ENCODE measurements at places on chromosomes 4 and X.

DNA sequence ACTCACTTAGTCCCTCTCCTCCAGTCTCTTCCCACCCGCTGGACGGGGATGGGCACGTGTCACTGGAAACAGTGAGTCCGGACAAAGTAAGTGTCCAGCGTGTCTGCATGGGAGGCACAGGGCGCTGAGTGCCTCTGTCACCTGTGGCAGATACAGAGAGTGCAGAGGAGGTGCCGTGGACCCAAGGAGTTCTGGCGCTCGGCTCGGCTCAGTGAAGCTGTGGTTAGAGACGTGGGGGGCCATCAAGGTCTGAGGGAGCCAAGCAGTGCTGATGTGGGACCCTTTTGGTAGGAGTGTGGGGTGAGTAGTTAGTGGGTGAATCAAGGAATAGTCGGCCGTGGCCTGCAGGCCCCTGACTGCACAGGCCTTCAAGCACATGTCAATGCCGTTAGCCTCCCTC is 40.1 kb upstream of the MSANTD1 start:
- DNase-seq: no peak

- DNase-seq: peak; percentile 74
Observed at GRCh38 chrX:134186362-134187121, 50.4 kb upstream of the CCDC160 start.

- no peak for DNase-seq
Observed at GRCh38 chr4:143653031-143653430, 47.4 kb downstream of the FREM3 start.

- DNase-seq: no peak
Observed at GRCh38 chr4:75723163-75724065, 963 bp upstream of the USO1 start.

DNA sequence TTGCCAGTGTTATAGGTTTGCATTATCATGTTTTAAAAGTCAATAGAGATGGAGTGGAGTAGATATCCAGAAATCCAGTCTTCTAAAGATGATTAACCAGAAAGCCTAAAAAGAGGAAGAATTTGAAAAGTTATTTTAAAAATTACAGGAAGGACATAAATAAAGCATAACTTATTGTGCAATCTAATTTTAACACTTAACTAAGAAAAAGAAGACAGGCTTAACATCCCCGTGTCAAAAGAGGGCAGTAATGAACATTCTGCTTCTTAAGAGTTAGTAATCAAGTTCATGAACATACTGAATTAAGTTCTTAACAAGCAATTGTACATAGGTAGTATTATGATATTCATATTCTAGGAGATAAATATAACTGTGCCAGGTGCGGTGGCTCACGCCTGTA is 39.3 kb downstream of the ELF2 start:
- no peak for DNase-seq

GRCh38 chr4:139022835-139023234 is 7.3 kb downstream of the NOCT start:
- DNase-seq: no peak

GRCh38 chr4:94370533-94371254 is 28.1 kb upstream of the HPGDS start:
- no peak for DNase-seq

- DNase-seq: no peak
Observed at GRCh38 chr4:19375136-19375804, 876.4 kb upstream of the SLIT2 start.

GRCh38 chr4:66606908-66607307 is 936.6 kb upstream of the EPHA5 start:
- no peak for DNase-seq

GRCh38 chr4:26028793-26029567 is 115.0 kb downstream of the SMIM20 start:
- peak; percentile 12 for DNase-seq

- DNase-seq: no peak
Observed at GRCh38 chr4:72312032-72312650, 256.9 kb downstream of the ADAMTS3 start.

GRCh38 chr4:69760455-69760854 is at the start of gene SULT1B1:
TSS of gene SULT1B1 (minus strand) at chr4:69760620. CDS start at chr4:69755217, 5,403 bp downstream.
- peak; percentile 88 for DNase-seq

- DNase-seq: no peak
Observed at GRCh38 chrX:22135171-22135711, 103.1 kb downstream of the PHEX start.

DNA sequence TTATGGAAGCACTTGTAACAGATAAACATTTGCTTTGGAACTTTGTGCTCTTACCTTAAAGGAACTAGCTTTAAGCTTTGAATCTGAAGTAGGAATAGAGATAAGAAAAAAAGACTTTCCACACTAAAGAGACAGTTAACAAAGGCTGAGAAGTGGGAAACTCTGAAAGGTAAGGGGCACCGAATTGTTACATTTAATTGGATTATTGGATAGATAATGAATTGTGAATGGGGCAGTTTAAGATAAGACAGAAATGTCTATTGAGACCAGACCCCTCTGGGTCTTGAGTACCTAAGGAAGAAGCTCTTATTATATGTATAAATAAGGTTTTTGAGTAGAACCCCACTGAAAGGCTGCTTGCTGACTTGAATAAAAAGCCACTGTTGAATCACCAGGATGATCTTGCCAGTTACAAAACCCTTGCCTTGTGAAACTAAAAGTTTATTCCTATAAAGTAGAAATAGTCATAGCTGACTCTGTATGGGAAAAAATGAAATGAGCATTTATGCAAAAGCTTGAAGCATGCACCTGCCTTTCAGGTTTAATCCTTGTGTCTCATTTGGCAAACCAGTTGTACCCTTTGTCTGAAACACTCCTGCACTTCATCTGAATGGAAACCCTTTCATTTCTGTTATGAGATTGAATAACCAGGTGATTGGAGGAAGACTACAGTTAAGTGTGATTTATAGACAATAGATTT is 423.2 kb downstream of the RPA4 start:
- no peak for DNase-seq

DNA sequence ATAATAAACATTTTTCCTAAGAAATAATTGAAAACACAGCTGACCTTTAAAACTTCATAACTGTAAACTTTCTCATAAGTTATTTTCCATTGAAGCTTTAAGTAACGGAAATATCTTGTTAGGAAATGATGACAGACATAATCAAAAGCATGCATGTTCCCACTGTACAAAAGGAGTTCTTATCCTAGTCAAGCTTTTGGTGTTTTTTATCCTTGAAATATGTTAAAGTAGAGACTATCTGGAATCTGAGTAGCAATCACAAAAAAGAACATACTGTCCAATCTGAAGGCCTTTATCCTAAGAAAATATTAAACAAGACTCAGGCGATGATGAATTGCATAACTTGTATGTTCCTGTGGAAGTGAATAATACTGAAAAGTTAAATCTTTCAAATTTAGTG is 14.4 kb downstream of the GEMIN8 start:
- no peak for DNase-seq

- no peak for DNase-seq
Observed at GRCh38 chr4:74097631-74098426, 1.2 kb downstream of the CXCL2 start.

DNA sequence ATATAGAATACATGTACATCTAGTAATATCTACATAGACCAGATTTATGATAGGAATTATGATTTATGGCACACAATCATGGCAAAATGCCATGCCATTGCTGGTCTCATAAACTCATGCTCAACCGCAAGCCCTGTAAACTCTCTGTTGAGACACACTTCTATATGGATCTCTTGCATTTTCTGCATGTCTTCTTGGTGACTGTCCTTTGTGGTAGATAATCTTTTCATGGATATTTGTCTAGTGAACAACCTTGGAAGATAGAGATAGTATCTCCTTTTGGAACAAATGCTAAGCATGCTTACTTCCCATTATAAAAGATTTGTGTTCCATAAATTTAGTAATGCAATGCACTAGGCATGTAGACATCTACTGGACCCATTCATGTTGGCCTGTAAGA is 328.0 kb downstream of the NAF1 start:
- no peak for DNase-seq

- DNase-seq: no peak
Observed at GRCh38 chrX:12423346-12423745, 285.1 kb downstream of the FRMPD4 start.

DNA sequence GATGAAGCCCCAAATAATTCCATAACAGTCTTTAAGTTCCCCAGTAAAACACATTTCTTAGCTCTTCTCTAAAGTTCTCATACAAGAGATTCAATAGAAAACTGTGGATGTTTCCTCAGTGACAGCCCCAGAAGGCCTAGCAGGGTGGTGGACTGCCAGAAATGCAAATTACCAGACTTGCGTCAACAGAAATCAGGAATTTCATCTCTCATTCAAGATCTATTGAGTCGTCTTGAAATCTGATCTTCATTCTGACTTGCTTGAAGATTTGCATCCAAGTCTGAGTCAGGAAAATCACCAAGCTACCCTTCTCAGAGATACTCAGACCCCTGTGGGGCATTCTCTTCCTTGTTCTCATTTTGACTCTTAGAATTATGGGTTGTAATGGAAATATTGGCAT is 68.9 kb upstream of the NDP start:
- no peak for DNase-seq

- no peak for DNase-seq
Observed at GRCh38 chr4:20954541-20954940, 254.3 kb downstream of the PACRGL start.

DNA sequence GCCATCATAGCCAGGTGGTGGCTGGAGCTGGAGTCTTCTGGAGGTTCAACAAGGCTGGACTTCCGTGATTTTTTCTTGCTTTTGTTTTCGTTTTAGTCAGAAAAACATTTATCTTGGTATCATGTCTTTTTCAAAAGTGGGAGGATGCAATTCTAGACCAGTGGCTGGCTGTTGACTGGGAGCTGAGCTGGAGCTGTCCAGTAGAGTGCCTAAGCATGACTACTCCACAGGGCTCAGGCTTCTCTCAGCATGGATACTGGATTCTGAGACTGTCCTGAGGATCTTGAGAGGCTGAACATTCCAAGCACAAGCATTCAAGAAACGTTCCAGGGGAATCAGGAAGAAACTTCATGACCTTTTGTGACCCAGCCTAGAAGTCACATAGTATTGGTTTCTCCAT is 598.1 kb downstream of the MID1IP1 start:
- no peak for DNase-seq

- no peak for DNase-seq
Observed at GRCh38 chrX:53743244-53743643, 56.7 kb upstream of the HUWE1 start.

DNA sequence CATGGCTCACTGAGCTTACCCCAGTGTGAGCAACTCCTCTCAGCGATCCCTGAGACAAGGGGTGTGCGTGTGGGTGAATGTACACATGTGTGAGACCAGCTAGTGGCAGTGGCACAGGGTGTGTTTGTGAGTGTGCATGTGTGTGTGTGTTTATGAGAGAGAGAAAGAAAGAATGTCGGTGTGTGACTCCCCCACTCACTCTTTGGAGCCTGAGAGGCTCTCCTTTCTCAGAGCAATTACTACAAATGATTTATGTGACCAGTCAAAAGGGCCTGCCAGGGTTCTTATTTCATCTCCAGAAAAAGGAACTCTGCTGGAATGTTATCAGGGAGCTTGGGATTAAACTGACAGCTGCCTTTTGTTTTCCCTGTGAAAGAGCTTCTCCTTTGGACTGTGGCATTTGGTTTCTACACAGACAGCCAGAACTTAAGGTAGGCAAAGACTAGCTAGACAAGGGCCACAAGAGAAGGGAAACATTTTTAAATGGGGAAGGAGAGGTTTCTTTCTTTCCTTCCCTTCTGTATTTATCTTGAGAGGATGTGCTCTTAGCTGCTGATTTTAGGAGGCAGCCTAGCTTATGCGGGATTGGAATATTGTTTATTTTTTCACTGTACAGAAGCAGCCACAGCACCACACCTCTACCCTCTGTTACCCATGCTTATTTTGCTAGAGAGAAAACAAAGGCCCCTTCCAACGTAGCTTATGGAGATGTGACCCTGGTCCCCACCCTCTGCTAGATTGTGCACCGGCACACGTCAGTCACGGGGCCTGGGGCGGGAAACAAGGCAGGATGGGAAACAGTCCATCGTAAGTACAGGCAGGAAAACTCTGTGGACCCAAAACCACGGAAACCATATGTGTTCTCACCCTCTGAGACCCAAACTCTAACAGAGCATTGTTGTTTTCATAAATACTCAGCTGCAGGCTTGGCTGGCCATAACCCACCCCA is 143.5 kb downstream of the MGST2 start:
- no peak for DNase-seq

DNA sequence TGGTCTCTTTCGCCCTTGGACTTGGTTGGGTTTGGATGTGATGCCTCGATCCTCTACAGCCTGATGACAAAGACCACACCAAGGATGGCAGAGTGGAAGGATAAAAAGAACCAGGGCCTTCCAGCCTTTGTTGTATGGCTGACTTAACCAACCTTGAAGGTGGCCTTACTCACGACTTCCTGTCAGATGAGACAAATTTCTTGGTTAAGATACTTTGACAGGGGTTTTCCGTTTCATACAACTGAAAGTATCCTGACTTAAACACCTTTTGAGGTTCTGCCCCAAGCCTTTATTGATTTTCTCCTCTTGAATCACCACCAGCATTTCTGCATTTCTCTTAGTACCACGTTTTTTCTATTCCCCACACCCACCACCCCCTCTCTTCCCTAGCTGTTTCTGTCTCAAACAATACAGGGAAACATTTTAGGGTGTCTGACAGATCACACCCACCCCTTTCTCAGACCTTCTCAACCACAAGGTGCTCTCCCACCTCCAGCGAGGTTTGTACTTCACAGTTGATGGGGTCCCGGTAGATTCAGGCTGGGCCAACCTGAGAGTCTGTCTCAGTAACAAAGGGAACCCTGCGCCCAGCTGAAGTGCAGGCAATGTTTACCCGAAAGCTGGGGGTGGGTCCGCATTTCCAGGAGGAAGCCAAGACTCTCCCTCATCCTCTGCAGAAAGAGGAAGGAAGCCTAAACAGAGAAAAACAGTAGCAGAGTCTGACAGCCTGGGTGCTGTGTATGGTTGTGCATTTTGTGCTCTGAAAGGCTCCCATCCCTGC is 5.0 kb upstream of the TSPAN5 start:
- DNase-seq: peak; percentile 72

DNA sequence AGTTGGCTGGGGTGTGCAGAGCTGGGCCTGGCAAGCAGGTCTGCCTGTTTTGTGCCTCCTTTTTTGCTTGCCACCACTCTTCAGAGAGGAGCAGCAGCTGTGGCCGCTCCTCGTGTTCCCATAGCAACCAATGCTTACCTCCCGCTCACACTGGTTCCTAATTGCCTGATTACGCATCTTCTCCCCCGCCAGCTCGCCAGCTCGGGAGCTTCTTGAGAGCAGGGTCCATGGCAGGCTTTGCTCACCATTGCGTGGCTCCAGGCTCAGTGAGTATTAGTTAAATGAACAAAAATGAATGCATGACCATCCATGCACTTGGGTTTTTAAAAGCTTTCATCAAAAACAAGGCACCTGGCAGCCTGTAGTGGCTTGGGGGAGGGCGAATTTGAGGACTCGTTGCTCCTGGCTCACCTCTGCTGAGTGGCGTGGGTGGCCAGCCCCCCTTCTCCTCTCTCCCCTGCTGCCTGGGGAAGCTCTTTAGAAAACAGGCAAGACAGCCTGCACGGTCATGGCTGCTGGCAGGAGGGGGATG is 14.2 kb upstream of the PJA1 start:
- no peak for DNase-seq

- DNase-seq: no peak
Observed at GRCh38 chrX:64580605-64581004, 185.4 kb upstream of the MTMR8 start.

GRCh38 chr4:20298986-20299385 is 47.3 kb downstream of the SLIT2 start:
- DNase-seq: no peak

- no peak for DNase-seq
Observed at GRCh38 chr4:98447648-98448047, 186.5 kb downstream of the RAP1GDS1 start.

GRCh38 chr4:55752810-55753209 is 66.8 kb upstream of the EXOC1L start:
- DNase-seq: no peak

- DNase-seq: no peak
Observed at GRCh38 chr4:188439641-188440311, 300.5 kb downstream of the TRIML1 start.
